ENCODE measurements at places on chromosomes 13 and 19. TPM values are rescaled to one million over a fixed set of nuclear protein-coding genes. Genes with fewer than 3 reads are reported as not detected.

DNA sequence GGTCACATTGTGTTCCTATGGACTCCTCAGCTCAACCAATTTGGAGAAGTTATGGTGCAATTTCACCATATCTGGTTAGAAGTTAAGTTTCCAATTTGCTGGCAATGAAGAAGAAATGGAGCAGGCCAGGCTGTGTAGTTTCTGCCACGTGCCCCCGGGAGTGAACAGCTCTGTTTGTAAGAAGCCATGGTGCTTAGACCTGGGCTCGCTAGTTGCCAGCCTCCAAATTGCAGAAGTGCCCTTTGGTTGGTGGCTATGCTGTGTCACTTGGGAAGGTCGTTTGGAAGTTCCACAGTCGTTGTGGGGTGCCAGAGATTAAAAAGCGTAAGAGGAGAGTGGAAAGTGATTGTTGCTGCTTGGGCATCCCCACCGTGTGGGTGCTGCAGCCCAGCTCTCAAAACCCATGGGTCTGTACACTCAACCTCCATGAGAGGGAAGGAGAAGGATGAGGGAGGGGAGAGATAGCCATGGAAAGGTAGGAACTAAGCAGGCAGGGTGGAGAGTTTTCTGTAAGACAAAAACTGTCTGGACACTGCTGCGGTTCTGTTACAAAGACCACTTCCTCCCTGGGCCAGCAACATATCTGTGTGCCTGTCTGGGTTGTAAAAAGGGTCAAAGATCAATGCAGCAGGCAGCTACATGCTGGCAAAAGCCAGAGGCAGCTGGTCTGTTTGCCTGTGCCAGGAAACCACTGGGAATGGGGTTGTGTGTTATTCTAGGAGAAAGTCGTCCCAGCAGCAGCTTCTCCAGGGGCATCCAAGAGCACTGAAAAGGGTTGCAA lies 10.8 kb downstream of the ALOX5AP start:
- DNase-seq, result no peak

Gene SLC25A41
- total RNA-seq, result not detected

DNA sequence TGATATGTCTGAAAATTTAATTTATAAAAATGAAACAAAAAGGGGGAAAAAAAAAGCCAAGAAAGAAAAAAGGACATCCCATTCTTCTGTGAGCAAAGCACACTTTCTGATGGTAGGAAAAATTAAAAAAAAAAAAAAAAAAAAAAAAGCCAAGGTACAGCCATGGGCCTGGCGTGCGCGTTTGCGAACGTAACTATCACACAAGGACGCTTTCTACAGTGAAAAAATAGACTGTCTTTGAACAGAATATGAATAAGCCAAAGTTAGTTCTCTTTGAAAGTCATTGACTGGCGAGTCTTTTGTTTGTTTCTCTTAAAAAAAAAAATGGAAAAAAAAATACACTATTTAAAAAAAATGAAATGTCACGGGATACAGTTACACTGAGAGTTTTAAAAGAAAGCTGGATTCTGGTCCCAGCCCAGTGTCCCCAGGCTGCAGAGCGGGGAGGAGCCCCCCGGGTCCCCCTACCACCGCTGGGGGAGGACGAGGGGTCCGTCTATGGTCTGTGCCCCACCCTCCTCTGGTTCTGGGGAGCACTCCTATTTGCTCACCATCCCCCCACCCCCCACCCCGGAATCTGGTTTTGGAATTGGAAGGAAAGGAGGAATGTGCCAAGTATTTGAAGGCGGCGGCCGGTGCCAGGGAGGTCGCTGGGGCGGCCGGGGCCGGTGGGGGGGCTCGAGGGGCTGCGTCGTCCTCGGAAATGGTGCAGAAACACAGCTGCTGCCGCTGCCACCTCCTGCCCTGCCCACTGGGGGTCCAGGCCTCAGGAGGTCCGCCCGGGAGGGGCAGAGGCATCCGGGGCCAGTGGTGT lies 134.5 kb downstream of the PTPRS start:
- no peak for DNase-seq

DNA sequence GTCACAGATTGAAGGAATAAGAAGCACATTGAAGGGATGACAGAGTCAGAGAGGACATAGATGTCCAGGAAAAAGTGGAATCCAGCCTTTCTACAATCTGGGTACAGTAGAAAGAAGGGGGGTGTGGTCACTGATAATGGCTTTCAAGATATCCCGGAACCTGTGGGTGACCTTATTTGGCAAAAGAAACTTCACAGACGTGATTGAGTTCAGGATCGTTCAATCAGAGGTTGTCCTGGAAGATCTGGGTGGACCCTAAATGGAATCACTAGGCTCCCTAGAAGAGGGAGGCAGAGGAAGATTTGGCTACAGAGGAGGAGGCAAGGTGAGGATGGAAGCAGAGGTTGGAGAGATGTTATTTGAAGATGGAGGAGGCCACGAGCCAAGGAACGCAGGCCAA lies 13.0 kb upstream of the SYCN start:
- no peak for DNase-seq

GRCh38 chr13:75554981-75555380 lies 5.4 kb downstream of the UCHL3 start:
- no peak for DNase-seq

Gene MADCAM1
- 0.25 TPM for total RNA-seq

Gene PRTN3
- not detected for total RNA-seq

DNA sequence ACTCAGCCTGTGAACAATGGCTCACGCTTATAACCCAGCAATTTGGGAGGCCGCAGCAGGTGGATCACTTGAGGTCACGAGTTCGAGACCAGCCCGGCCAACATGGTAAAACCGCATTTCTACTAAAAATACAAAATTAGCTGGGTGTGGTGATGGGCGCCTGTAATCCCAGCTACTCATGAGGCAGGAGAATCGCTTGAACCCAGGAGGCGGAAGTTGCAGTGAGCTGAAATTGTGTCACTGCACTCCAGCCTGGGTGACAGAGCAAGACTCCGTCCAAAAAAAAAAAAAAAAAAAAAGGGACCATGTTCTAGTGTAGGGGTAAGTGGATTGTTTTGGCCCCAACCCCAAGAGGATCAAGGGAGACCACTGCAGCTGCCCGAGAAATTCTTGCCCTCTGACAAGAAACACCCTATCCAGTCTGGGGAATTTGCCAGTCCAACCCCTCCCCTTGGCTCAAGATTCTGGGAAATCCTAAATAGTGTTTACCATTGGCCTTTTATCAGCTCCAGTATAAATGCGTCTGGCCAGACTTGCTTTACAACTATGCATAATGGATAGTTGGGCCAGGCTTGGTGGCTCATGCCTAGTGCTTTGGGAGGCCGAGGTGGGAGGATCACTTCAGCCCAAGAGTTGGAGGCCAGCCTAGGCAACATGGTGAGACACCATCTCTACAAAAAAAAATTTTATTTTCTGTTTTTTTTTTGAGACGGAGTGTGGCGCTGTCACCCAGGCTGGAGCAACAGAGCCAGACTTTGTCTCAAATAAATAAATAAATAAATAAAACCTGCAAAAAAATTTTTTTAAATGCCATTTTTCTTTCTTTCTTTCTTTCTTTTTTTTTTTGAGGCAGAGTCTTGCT lies 5.1 kb upstream of the DHDH start:
- peak; percentile 14 for DNase-seq

- DNase-seq, result peak; percentile 69
These were observed 116.2 kb downstream of the TBC1D4 start for GRCh38 chr13:75365724-75366173.

Gene ZNF112
- 5.4 TPM for total RNA-seq

Gene ANKRD24
- 1.2 TPM for total RNA-seq

All from MCF 10A (cell line).